Muscle of leg (tissue), 16 donors: ENCODE measurements at places on chromosomes 3 and 15. TPM values are rescaled to one million over a fixed set of nuclear protein-coding genes. Genes with fewer than 3 reads are reported as not detected.

The SNRPN gene
- polyA plus RNA-seq: 197 TPM

DNA sequence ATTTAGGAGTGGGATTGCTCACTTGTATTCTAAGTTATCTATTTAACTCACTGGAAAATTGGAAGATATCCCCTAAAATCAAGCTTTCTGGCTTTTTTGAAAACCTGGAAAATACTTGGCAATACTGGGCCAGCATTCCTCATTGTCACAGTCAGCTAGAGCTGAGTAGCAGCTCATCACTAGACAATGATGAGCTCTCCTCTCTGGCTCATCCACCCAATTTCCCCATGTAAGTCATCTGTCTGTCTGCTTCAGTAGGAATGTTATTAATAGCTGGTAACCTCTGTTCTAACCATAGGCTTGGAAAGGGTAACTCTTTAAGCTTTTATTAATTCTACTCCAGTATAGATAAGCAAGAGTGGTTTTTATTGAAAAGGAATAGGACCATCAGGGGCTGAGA lies 39.7 kb upstream of the PIK3R4 start:
- no peak overlapping the region for H3K4me3 ChIP-seq
- DNase-seq: no peak
- no peaks in the 10 kb centered on the region for H3K27me3 ChIP-seq
- H3K27ac ChIP-seq: no peak overlapping the region

DNA sequence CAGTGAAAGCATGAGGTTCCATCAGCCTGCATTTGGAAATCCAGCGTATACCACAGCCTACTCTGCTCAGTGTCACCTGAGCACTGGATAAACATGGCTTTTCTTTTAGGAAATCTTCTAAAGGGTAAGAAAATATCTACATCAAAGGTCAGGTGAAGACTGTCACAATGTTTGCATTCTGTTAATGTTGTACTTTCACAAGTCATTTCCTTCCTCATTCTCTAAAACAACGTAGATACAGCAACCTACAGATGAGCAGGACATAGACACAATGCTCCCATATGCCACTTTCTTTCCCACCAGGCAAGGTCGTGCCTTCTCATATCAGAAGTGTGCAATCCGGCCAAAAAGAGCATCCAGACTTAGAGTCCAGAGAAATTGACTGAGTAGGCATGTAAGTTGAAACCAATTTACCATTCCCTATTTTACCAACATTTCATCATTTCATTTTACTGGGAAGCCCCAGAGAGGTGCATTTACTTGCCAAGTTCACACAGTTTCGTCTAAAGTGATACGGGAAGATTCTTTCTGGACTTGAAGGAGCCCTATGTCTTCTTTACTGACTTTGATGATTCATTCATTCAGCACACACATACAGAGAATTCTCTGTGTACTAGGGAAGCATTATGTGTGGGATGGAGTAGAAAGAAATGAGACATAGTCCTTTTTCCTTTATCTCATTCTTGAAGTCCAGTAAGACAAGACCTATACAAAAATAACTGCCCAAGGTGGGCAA lies 30.6 kb upstream of the LPP start:
- no peak for DNase-seq
- H3K4me3 ChIP-seq: no peak overlapping the region
- H3K27ac ChIP-seq: no peak overlapping the region
- no peaks in the 10 kb centered on the region for H3K36me3 ChIP-seq
- no peaks in the 10 kb centered on the region for H3K27me3 ChIP-seq

- H3K27me3 ChIP-seq: no peaks in the 10 kb centered on the region
- H3K36me3 ChIP-seq: peaks cover 9% of the 10 kb centered on the region
- H3K4me3 ChIP-seq: no peak overlapping the region
- H3K27ac ChIP-seq: no peak overlapping the region
Measured at GRCh38 chr15:59268168-59268851, 61.7 kb downstream of the LDHAL6B start.

DNA sequence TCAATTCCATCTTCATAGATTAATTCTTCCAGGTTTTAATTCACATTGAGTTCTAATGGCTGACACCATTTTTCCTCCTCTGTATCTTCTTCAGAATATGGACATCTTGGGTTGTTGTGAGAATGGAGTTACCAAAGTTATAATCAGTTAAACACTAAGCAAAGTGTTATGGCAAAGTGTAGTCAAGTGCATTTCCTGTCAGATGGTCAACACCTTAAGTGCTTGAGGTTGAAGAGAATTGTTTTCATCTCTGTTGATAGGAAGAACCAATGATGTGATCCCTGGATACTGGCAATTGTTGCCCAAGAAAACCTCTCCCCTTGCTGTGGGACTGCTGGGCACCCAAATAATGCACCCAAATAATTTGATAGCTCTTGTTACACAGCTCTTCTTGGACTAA lies 102.6 kb upstream of the SATB1 start:
- no peak overlapping the region for H3K27ac ChIP-seq
- DNase-seq: no peak
- no peaks in the 10 kb centered on the region for H3K27me3 ChIP-seq
- no peaks in the 10 kb centered on the region for H3K4me1 ChIP-seq
- no peak overlapping the region for H3K4me3 ChIP-seq

DNA sequence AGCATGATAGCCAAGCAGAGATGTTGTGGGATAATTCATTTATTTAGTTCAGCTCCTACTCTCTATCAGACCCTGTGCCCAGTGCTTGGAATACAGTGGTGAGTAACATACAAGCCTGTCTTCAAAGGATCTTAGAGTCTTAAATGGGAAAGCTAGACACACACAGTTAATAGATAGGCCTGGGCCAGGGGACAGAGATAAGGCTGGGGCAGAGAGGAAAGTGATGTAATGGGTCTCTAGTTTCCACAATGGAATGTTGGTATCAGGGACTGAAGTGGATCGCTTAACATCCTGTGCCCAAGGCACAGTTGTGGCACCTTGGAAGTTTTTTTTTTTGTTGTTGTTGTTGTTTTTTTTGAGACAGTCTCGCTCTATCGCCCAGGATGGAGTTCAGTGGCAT lies 79.9 kb upstream of the POLG start:
- peaks cover 97% of the 10 kb centered on the region for H3K27me3 ChIP-seq
- no peak overlapping the region for H3K27ac ChIP-seq
- H3K36me3 ChIP-seq: no peaks in the 10 kb centered on the region

DNA sequence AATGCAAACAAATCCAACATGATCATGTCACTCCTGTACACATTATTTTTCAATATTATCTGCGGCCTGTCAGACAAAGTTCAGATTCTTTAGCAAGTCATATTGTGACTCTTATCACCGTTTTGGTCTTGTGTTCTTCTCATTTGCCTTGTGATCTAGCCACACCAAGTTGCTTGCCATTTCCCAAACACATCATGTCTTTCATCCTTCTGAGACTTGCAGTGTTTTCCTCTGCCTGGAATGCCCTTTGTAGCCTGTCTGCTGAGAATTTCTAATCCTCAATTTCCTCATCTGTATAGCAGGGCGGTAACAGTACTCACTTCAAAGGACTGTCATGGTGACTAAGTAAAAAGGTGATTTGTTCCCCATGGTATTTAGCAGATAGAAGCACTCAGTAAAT lies 135.0 kb downstream of the GREM1 start:
- H3K36me3 ChIP-seq: no peaks in the 10 kb centered on the region
- H3K27me3 ChIP-seq: no peaks in the 10 kb centered on the region
- no peak overlapping the region for H3K27ac ChIP-seq
- no peak overlapping the region for H3K4me3 ChIP-seq
- no peaks in the 10 kb centered on the region for H3K4me1 ChIP-seq

The CAMK1 gene
- polyA plus RNA-seq: 14.6 TPM

GRCh38 chr3:87109465-87109864 lies 117.6 kb upstream of the CHMP2B start:
- H3K27me3 ChIP-seq: no peaks in the 10 kb centered on the region
- no peaks in the 10 kb centered on the region for H3K4me1 ChIP-seq
- no peaks in the 10 kb centered on the region for H3K36me3 ChIP-seq
- DNase-seq: no peak

DNA sequence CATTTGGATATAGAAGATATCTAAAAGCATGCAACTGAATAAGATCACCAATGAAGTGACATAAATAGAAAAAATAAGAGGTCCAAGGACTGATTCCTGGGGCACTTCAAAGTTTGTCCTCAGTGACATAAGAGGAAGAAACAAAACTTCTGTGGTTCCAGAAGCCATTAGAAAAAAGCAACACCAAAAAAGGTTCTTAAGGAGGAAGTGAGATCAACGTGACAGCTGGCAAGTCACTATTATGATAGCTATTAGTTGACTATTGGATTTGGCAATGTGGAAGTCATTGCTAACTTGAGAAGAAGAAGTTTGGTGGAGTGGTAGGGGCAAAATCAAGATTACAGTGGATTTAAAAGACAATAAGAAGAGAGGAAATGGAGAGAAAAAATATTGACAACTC lies 1098.3 kb downstream of the NAALADL2 start:
- H3K4me3 ChIP-seq: no peak overlapping the region
- no peak for DNase-seq
- H3K27ac ChIP-seq: no peak overlapping the region
- H3K27me3 ChIP-seq: no peaks in the 10 kb centered on the region

DNA sequence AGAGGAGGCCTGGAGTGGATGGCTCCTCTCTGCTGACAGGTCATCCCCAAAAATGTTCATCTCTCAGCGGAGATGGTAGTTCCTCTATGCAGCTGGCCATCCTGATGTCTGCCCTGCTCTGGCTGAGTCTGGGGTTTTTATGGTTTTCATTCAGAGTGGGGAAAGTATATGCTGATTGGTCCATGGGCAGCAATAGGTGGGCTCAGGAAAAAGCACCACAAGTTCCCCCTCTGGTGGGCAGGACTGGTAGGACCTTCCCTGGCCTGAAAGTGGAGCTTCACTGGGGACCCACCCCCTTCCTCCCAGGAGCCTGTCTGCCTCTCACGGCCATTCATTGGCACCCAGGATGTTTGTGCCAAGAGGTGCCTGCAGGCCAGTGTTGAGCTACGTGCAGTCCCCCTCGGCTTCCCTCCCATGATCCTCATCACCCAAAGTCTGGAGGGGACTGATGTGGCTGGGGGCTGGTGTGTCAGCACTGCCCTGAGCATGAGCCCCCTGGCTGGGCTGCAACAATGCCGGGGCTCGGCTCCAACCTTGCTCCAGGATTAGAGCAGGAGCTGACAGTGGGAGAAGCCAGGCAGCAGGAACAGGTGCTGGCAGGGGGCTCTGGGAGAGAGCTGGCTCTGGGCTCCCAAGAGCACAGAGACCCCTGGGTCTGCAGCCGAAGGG lies 13.1 kb upstream of the BLOC1S6 start:
- H3K4me3 ChIP-seq: no peak overlapping the region
- H3K4me1 ChIP-seq: no peaks in the 10 kb centered on the region
- H3K27ac ChIP-seq: no peak overlapping the region
- DNase-seq: no peak

The FBXL22 gene
- polyA plus RNA-seq: 31.5 TPM

- H3K27ac ChIP-seq: no peak overlapping the region
- peaks cover 15% of the 10 kb centered on the region for H3K4me1 ChIP-seq
- no peaks in the 10 kb centered on the region for H3K27me3 ChIP-seq
- DNase-seq: peak; percentile 59
Measured at GRCh38 chr3:73480187-73480672, 144.5 kb downstream of the PDZRN3 start.

The PRTG gene
- 3.6 TPM for polyA plus RNA-seq

- H3K4me3 ChIP-seq: no peak overlapping the region
- no peak overlapping the region for H3K27ac ChIP-seq
- H3K27me3 ChIP-seq: no peaks in the 10 kb centered on the region
- no peaks in the 10 kb centered on the region for H3K36me3 ChIP-seq
Measured at GRCh38 chr3:77234004-77234403, 194.1 kb downstream of the ROBO2 start.

DNA sequence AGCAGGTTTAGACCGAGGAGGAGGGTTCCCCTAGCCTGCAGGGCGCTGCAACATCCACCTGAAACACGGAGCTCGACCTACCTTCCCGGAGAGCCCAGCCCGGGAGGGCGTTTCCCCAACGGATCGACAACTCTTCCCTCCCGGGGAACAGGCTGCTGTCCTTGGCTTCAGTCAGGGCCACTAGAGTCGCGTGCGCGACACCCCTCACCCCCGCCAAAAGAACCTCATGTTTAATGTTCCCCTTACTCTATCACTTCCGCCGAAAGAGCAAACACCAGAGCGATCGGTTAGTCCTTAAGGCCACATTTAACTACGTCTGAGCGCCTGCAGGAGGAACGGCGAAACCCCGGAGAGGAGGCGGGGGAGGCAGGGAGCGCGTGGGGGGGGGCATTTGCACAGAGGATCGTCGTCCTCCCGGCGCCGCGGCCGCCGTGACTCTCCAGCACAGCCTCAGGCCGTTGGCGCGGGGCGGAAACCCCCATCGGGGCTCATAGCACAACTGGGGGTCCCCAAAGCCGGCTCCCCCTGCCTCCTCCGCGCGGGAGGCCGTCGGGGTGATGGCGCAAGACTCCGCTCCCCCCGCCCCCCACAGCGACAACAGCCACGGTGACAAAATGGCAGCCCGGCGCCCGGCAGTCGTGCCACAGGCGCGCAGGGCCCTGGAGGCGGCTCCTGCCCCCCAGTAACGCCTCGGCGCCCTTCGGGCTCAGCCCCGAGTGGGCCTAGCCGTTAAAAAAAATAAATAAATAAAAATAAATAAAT lies 3.2 kb downstream of the ANP32A start:
- peak overlapping the region; percentile 86 for H3K4me3 ChIP-seq
- H3K27ac ChIP-seq: peak overlapping the region; percentile 99
- peak; percentile 85 for DNase-seq

The IMPG2 gene
- 0.90 TPM for polyA plus RNA-seq

DNA sequence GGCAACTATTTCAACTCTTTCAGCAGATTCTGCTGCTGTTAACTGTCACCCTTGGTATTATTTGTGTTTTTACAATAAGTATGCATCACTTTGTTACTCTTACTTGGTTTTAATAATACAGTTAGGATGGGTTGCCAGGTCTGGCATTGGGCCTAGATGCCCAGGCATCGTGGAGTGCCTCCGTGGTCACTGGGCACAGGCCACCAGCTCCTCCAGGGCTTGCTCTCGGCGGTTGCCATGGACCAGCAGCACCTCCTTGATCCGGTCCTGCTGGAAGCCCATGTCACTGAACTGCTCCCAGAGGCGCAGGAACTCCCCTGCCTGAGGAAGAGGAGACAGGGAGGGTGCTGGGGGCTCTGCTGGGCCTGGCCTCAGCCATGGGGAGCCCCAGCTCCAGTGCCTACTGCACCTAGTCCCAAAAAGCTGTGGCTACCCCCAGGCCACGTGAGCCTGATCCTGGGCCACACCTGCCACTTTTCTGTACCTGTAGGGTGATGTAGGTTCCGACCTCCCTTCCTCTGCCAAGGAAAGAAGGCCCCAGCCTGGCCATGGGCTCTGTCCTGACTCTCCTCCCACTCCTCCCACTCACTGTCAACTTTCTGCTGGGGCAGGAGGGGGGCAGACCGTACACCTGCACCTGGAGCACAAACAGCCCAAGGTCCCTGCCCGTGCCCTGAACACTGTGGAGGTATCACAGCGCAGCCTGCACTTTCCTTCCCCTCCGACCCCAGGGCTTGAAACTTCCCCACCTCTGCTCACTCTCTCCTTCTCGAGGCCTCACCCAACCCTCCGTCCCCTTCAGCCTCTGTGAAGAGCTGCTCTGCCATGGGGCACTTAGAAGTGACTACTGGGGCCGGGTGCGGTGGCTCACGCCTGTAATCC lies 16.6 kb downstream of the KBTBD13 start:
- H3K4me3 ChIP-seq: no peak overlapping the region
- no peak overlapping the region for H3K27ac ChIP-seq
- DNase-seq: no peak
- H3K4me1 ChIP-seq: peaks cover 24% of the 10 kb centered on the region
- H3K27me3 ChIP-seq: no peaks in the 10 kb centered on the region
